Epithelial cell of prostate (primary cell): ENCODE measurements at places on chromosomes 2 and 18.

GRCh38 chr2:42850016-42850805 is 57.8 kb upstream of the HAAO start:
- DNase-seq: no peak

GRCh38 chr18:40868110-40868858 is 1086.8 kb upstream of the PIK3C3 start:
- DNase-seq: peak; percentile 99

DNA sequence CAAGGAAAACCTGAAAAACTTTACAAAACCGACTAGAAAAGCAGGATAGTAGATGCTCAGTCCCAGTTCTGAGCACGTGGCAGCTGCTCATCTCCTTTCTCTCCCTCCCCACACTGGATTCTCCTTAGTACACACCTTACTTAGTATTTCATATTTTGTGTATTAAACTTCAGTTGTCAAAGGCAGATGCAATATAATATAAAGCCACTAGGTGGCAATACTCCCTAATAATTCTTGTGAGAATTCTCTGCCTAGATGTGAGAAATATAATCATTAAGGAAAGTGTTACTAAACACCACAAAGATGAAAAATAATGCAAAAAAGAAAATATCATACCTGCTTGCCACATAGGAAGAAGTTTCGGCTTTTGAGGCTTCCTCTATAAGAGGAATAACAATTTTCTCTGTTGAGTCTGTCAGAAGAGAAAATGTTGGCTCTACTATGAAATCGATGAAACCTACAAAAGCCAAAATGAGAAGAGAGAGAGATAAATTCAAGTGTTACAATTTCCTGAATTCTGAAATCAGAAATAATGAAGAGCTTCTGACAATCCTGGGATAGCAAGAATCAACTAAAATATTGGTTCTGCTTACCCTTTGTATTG is 200.6 kb downstream of the PPP1R1C start:
- no peak for DNase-seq

- no peak for DNase-seq
Measured at GRCh38 chr2:140667203-140667602, 1463.6 kb downstream of the LRP1B start.

DNA sequence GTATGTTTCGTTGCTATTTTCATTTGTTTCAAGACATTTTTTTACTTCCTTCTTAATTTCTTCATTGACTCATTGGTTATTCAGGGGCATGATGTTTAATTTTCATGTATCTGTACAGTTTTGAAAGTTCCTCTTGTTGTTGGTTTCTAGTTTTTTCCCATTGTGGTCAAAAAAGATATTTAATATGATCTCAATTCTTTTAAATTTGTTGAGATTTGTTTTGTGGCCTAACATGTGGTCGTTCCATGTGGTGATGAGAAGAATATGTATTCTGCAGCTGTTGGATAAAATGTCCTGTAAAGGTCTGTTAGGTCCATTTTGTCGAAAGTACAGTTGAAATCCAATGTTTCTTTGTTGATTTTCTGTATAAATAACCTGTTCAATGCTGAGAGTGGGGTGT is 110.3 kb upstream of the MAP4K4 start:
- no peak for DNase-seq
